ENCODE measurements at places on chromosomes 3 and 15.
A peak's percentile ranks its signal among the peaks of the same experiment; 100 is the strongest.

DNA sequence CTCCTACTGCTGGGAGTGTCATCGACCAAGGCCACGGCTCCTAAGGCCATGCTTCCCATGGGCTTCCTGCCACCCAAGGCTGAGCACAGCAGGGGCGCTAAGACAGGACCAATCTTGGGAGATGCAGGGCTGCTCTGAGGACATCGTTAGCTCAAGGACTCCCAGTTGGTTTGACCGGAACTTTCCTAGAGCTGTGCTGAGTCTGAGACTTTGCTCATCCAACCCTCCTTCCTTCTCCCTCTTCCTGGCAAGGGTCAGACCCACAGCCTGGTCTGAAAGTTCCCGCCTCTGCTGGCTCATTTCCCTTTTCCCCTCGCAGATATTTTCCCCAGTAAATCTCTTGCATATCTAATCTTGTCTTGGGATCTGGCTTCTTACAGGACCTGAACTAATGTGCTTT lies 57.2 kb downstream of the EPHB3 start:
- no peak for DNase-seq

GRCh38 chr3:104286645-104287044 lies 1080.1 kb upstream of the ALCAM start:
- DNase-seq = no peak

GRCh38 chr15:40420071-40420713 lies 14.6 kb downstream of the IVD start:
- DNase-seq = no peak

DNA sequence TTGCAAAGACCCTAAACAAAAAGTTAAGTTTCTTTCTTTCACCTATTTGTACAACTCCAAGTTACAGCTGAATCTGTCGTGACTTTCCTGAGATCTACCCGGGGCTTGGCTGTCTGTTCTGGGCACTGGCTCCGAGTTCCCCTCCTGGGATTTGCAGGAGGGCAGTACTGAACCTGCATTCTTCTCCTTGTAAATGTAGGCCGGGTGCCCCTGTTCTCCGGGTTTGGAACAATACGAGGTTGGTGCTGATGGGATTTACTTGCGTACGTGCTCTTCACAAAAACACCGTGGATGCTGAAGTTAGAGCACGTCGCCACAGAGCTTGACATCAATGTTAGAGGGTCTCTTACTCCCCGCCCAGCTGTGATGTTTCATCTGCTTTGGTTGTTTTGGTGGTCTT lies 48.1 kb downstream of the KLHL25 start:
- no peak for DNase-seq

GRCh38 chr3:56069766-56070165 lies 398.5 kb downstream of the ERC2 start:
- no peak for DNase-seq

- DNase-seq = no peak
Observed at GRCh38 chr15:84924077-84924731, 39.7 kb downstream of the SLC28A1 start.

- DNase-seq = no peak
Observed at GRCh38 chr15:84794162-84794547, 23.0 kb upstream of the ALPK3 start.

DNA sequence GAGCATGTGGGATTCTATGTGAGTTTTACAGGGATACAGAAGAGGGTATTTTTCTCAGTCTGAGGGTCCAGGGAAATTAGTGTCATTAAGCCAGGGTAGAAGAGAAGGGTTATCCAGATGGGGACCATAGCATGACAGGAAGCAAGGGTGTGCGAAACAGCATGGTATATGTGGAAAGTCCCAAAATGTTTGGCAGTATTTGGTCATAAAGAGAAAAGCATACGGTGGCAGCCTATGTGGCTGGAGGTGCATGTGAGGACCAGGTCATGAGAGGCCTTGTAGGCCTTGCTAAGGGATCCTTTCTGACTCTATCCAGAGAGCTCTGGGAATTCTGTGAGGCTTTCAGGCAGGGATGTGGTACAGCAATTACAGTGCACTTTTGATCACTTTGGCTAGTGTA lies 411.4 kb downstream of the AGBL1 start:
- no peak for DNase-seq

DNA sequence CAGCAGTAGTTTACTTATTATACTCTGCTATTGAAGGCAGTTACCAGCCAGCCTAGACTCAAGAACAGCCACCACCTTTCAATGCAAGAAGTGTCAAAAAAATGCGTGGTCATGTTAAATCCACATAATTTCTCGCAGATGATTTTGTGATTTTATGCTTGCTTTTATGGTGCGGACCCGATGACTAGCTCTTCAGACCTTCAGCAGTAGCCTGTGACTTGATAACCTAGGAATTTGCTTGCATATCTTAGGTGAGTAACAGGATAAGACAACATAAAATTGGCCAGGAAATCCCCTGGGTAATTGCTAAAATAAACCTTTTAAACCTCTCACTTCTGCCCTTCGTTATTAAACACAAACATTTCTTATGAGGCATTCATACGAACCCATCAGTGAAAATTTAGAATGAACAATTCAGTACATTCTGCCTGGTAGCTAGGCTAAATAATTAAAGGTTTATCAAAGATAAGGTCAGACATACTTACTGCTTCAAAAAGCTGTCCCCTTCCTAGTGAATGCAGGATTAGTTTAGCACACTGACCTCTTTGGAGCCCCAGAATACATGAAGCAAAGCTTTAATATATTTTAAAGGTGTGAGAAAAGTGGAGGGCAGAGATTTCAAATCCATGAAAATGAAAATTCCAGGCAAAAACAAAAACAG lies 798.8 kb downstream of the OTOL1 start:
- no peak for DNase-seq

- DNase-seq = no peak
Observed at GRCh38 chr3:146750196-146750595, 145.1 kb upstream of the PLSCR5 start.

- no peak for DNase-seq
Observed at GRCh38 chr3:13584901-13585300, 36.0 kb downstream of the FBLN2 start.

GRCh38 chr15:96043591-96044171 lies 286.8 kb upstream of the NR2F2 start:
- no peak for DNase-seq

GRCh38 chr3:175386630-175387029 lies 527.5 kb downstream of the NAALADL2 start:
- DNase-seq = no peak

GRCh38 chr3:15723624-15723884 lies 74.2 kb downstream of the ANKRD28 start:
- no peak for DNase-seq

DNA sequence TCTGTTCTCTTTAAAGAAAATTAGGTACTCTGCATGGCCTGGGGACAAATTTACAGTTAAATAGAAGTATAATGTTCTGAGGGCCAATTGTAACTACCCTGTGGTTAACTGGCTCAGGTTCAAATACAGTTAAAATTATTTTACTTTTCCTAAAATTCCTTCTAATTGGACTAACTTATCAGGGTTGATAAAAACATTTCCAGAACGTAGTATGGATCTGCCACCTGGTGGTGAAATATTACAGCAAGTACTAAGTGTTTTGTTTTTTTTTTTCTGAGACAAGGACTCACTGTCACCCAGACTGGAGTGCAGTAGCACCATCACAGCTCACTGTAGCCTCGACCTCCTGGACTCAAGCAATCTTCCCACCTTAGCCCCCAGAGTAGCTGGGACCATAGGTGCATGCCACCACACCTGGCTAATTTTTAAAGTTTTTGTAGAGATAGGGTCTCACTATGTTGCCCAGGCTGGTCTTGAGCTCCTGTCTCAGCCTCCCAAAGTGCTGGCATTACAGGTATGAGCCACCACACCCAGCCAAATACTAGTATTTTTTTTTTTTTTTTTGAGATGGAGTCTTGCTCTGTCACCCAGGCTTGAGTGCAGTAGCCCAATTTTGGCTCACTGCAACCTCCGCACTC lies 29.2 kb downstream of the NEO1 start:
- no peak for DNase-seq

GRCh38 chr15:66901336-66902100 lies 163.9 kb upstream of the SMAD3 start:
- no peak for DNase-seq

DNA sequence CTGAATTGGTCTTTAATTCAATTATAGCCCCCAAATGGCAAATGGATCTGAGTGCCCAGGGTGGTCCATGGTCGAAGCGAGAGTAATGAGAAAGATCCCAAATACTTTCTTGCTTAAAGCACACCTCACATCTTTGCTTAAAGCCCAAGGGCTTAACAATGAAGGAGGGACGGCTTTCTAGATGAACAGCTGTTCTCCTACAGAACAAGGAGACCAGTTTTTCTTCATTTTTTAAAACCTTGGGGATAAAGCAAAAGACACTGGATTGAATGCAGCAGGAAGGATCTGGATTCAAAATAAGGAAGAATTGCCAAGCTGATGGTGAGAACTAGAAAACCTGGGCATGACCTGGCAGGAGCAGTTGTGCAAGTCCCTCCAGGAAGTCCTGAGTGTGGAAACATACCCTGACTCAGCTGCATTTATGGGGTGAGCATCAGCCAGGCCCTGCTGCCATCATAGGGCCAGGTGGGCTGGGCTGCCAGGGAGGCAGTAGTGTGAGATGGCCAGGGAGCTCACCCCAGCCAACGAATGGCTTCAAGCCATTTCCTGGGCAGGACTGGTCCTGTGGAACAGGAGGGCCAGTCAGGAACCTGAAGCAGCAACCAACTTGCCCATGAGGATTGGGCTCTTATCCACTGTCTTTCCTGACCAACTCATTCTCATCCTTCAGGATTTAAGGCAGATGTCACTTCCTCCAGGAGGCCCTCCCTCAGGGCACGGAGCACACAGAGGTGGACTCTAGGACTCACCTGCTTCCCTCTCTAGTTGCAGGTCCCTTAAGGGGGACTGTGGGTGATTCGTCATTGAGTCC lies 18.4 kb upstream of the RHCG start:
- DNase-seq = no peak

DNA sequence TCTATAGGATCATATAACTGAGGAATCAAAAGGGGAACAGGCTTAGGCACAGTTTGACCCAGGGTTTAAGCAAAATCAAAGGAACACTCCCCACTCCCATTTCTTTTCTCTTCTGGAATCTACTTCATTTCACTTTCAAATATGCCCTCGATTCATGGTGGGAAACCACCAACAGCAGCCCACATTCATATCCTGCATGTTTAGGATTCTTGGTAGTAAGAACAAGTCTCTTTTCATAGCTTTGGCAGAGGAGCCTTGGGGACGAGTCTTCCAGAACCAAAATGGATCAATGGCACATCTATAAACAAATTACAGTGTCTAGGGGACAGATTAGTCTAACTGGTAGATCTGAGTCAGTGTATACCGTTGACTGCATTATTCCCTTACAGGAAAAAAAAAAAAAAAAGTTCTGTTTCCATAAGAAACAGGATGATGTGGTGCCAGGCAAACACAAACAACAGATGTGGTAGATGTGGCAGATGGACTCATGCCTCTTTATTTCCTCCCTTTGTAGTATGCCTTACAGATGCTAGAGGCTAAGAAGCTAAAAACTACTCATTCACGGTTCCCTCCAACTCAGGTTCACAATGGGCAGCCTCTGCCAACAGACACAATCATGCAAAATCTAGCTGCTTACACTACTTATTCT lies 578.3 kb upstream of the ADAMTS9 start:
- DNase-seq = no peak

- DNase-seq = no peak
Observed at GRCh38 chr15:42879443-42879842, 41.1 kb downstream of the TTBK2 start.

GRCh38 chr15:54082836-54083492 lies 104.7 kb downstream of the UNC13C start:
- peak; percentile 1 for DNase-seq

- no peak for DNase-seq
Observed at GRCh38 chr15:69316291-69316690, 17.6 kb downstream of the PAQR5 start.

GRCh38 chr3:137978328-137978727 lies 31.6 kb upstream of the CLDN18 start:
- DNase-seq = no peak

- DNase-seq = no peak
Observed at GRCh38 chr3:185421577-185422232, 58.8 kb downstream of the MAP3K13 start.

DNA sequence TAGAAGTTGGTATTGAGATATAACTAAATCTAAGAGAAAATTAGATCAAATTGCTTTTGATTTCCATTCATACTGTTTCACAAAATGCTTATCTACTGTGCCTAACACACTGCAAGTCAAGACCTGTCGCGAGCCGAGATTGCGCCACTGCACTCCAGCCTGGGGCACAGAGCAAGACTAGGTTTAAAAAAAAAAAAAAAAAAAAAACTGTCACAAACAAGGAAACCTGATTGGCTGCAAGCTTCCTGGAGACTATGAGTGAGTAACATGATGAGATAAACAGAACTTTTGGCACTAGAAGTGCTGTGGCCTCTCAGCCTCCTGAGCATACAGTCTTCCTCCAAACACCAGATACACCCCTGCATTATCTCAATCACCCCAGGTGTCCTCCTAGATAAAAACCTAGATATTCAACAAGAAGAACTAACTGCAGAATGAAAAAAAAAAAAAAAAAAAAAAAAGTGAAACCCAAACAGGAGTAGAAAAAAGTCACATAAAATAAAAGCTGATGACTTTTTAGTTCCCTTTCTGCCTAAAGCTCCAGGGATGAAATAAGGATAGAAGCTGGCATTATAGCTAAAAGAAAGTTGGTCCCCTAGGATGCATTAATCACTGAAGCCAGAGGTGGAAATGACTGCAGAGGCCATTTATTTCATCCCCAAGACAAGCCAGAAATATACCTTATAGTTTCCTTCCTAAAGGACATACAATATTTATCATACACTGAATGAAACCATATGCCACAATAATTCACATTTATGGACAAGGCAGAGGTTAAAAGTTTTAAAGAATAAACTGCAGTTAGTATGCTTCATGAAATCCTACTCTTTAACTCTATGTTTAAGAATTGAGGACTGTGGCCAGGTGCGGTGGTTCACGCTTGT lies 82.4 kb downstream of the P3H2 start:
- DNase-seq = no peak

GRCh38 chr3:14949126-14949525 lies 1.7 kb downstream of the NR2C2 start:
- DNase-seq = no peak

DNA sequence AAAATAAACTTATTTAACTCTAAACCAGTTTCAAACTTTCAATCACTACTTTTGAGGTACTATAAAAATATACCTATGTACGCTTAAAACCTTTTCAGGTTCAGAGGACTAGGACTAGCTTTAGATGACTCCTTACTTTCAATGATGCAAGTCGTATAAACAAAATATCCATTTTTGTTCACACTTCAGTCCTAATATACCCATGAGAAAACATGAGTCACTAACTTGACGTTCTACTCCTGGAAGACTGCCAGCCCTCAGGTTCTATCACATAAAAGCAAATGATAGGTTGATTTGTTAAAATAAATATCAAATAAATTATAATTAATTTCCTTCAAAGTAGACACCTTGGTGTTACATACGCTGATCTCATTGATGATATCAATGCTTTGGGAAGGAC lies 10.6 kb upstream of the P3H2 start:
- no peak for DNase-seq

DNA sequence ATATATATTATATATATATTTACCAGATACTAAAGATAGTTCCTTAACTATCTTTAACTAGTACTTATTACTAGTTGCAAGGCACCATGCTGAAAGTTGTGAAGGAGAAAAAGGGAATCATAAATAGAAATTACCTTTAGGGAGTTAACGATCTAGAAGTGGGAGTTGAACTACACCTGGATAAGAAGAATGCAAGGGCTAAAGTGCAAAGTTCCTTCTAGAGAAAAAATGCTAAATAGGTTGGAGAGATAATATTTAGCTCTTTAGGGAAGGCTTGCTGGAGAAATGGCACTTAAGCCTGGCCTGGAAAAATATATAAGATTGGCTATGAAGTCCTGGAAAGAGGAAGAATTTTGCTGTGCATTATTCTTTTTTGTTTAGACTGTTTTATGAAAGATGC lies 130.6 kb upstream of the IGSF10 start:
- no peak for DNase-seq
